Spleen (tissue), 13 donors: ENCODE measurements at places on chromosomes 12 and 14.
A peak's percentile ranks its signal among the peaks of the same experiment; 100 is the strongest.

DNA sequence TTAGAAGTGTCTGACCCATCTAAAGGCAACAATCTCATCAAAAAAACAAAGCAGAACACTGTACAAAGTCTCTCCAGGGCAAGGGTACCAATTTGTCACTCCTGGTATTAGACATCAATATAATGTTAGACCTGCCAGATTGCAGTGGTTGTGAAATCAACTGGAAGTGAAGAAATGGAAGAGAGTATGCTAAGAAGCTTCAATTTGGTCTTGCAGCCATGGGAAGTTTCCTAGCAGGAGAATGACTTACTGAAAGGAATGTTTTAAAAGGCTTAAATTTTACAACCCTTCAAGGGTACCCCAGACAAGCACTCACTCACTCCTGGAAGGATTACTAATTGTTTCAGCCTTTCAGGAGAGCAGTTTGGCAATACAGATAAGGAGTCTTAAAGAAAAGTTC, 18.9 kb downstream of the LLPH start:
- no peak for DNase-seq

DNA sequence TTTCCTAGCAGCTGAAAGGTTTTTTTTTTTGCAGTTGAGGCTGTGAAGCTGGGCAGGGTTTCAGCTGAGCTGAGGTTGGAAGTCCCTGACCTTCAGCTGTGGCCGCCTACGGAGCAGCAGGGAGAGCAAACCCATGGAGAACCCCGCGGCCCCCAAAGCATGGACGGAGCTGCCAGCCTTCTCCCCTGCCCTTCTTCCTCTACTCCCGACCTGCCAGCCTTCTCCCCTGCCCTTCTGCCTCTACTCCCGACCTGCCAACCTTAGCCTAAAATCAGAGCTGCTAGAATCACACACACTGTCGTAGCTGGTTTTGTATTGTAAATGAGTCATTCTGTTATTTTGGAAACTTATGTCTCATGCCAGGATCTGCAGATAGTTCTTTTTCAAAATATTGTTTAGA, 74.6 kb downstream of the PPP2R5C start:
- DNase-seq: no peak

GRCh38 chr14:23362200-23362599, 2.8 kb downstream of the EFS start:
- peak; percentile 8 for DNase-seq

DNA sequence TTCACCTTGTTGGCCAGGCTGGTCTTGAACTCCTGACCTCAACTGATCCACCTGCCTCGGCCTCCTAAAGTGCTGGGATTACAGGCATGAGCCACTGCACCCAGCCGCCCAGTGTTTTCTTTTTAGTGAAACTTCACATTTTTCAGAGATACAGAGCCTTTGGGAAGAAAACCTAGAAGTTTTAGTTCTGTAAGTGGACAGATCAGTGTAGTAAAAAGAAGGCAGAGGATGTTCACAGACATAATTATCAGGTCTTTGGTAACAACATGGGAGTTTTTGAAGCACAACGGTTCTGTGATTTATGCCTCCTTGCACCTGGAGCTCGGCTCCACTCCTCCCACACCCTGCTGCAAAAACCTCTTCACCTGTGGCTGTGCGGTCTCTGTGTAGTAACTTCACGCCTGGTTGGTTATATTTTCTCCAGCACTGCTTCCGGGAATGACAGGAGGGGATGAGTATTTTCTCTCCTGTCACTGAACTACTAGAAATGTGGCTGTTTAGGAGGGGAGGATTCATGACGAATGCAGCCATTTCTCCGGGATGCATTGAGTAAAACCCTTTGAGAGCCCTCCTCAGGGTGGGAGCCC, 67.0 kb downstream of the ARF6 start:
- no peak for DNase-seq

GRCh38 chr14:59785629-59786028, 84.9 kb downstream of the RTN1 start:
- no peak for DNase-seq

- no peak for DNase-seq
Measured at GRCh38 chr12:92408072-92408900, 262.6 kb upstream of the BTG1 start.

DNA sequence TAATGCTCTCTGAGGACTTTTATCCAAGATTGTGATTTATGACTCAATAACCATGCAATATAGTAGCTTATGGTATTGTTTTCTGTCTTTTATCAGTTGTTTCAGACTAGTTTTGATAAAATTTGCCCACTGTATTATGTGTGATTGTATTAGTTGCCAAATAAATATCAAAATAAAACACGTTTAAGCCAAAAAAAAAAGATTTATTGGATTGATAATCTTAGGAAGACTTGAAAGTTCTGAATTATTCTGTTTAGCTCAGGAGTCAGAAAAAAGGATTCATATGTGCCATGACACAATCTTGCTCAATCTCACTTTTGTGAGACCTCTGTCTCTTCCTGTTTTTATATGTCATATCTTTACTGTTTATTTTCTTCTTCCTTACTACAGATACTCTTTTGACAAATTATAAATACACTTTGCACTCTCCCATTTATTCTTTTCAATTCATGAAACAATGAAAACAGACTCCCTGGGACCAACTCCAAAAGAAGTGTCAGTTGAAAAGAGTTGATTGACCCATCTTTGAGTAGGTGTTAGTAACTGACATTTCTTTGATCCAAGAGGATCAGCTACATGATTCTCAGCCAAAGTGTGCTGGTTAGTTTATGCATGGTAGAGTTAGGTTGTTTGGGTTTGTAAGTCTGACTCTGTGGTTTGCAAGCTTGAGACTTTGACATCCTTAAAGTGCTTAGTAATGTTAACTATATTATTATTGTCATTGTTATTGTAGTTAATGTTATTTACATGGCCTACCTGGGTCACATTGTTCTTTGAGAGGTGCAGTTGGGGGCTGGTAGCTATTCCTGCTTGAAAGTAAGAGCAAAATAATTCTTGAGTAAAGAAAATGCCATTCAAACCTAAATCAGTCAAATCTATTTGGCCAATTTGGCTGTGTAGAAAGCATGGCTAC, 2.5 kb downstream of the OR6C76 start:
- no peak for DNase-seq

GRCh38 chr12:6221146-6221545, 20.9 kb downstream of the CD9 start:
- DNase-seq: no peak

DNA sequence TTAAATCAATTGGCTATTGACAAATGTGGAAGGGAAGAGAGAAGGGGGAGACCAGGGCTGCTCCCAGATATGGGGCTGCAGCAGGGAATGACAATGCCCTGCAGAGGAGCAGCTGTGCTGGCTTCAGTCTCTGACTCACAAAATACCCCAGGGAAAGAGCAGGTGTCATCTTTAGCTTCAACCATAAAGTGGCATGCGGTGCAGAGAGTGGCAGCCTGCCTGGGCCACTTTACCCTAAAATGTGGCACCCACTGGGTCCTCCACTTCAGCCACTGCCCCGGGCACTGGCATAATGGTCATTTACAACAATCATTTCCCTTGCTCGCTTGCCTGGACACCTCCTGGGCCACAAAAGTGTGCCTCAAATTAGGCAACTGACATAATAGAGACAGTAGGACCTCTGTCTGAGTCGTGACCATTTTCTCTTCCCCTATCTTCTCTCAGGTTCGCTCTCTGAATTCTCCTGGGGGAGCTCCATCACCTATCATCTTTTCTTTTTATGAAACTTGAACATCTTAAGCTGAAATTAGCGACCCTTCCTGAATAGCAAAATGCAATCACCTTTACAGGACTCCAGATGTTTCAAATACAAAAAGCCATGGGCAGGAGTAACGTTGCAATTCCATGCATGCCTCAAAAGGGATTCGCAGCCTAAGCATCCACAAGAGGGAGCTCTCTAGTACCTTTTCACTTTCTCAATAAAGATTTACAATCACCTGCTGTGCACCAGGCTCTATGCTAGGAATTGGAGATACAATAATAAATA, 179.9 kb upstream of the ATF7IP start:
- no peak for DNase-seq

DNA sequence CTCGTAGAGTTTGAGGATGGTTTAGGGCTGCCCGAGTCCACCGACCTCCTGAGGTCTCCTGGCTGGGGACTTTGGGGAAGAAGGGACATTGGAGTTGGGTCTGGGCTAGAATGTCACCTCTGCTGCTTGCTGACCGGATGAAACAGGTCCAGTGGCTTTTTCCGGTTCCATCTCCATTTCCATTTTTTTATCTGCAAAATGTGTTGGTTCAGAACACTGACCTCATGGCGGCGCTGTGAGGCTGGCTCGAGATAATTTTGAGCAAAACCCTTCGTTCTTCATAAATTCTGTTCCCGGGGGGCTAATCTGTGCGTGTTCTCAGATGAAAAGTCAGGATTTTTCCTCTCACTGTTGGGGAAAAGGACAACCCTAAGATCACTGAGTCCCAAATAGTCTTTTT, 11.7 kb upstream of the MYL2 start:
- DNase-seq: no peak

GRCh38 chr12:68042212-68042699, 53.0 kb downstream of the IFNG-AS1 start:
- DNase-seq: no peak

- DNase-seq: no peak
Measured at GRCh38 chr14:103155010-103155409, 31.7 kb downstream of the TNFAIP2 start.
